Renal cortex interstitium (tissue), 15 donors: ENCODE measurements at places on chromosomes 7 and 10.
A peak's percentile ranks its signal among the peaks of the same experiment; 100 is the strongest.

DNA sequence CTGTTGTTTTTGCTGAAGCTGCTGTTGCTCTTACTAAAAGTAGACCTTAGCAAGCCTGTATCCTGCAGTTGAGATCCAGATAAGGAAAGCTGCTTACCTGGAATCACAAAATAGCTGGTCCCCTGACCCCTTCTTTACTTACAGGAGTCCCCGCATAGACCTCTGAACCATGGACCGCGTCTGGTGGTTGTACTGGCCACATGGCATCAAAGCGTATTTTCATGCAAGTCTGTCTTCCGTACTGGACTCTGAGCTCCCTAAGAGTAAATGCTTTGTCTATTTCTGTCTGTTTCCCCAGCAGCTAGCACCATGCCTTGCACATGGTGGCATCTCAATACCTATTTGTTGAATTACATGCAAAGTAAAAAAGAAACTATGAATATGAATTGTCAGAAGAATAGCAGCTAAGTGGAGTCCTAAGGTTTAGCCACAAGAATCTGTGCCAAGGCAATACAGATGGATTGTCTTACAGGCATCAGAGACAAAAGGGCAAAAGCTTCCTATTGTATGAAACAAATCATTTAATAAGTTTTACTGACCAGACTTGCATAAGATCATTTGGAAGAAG is 159.2 kb downstream of the PAXIP1 start:
- DNase-seq: no peak

- no peak for DNase-seq
Measured at GRCh38 chr10:109633846-109634245, 289.5 kb downstream of the XPNPEP1 start.

DNA sequence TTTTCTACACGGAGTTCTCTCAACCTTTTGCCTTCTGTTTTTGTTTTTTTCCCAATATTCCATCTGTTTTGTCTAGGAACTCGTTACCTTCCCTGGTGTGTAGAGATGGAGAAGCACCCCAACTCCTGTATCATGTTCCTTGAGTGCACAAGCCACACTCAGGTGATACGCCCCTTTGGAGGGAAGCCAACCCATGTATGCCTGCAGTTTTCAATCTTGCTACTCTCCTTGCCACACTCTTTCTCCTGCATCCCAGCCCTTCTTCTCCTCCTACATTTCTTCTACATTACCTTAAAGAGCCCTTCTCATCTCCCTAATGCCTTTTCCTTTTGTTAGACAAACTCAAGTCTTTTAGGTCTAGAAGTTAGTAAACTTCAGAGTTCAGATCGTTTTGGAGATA is 10.2 kb upstream of the SP4 start:
- DNase-seq: no peak

GRCh38 chr10:98463016-98463415 is 16.3 kb upstream of the HPS1 start:
- DNase-seq: no peak

GRCh38 chr10:639751-640672 is 49.5 kb downstream of the DIP2C start:
- no peak for DNase-seq

DNA sequence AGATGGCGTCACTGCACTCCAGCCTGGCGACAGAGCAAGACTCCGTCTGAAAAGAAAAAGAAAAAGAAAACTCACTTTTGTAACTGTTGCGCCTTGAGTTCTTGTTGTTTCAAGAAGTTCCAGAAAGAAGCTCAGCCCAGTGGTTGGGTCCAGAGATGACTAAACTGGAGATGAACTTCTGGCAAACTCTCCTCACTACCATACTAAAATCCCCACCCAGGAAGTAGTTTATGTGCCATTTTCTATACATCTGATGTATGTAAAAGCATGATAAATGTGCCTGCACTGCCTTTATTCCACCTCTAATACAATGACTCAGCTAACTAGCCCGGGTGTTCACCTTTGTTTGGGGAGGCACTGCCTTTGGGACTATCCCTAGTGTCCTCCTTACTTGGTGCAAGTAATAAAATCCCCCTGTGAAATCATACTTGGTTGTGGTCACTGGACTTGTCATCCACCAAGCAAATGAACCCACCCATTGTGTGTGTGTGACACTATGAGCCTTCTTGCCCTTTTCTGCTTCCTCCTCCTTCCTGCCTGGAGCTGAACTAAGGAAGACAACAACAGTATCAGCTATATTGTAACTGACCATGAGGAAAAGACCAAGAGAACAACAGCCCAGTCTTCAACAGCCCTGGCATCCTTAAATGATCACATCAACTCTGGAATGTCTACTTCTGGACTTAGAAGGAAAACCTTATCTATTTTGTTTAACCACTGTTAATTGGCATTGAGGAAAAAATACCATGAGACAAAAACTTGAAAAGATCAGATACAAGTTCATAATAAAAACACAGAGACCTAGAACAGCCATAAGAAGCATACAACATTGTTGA is 33.6 kb downstream of the JMJD1C start:
- DNase-seq: no peak

GRCh38 chr7:45601094-45601493 is 26.9 kb downstream of the ADCY1 start:
- no peak for DNase-seq

- peak; percentile 65 for DNase-seq
Measured at GRCh38 chr10:131786756-131787605, 113.8 kb upstream of the PPP2R2D start.

DNA sequence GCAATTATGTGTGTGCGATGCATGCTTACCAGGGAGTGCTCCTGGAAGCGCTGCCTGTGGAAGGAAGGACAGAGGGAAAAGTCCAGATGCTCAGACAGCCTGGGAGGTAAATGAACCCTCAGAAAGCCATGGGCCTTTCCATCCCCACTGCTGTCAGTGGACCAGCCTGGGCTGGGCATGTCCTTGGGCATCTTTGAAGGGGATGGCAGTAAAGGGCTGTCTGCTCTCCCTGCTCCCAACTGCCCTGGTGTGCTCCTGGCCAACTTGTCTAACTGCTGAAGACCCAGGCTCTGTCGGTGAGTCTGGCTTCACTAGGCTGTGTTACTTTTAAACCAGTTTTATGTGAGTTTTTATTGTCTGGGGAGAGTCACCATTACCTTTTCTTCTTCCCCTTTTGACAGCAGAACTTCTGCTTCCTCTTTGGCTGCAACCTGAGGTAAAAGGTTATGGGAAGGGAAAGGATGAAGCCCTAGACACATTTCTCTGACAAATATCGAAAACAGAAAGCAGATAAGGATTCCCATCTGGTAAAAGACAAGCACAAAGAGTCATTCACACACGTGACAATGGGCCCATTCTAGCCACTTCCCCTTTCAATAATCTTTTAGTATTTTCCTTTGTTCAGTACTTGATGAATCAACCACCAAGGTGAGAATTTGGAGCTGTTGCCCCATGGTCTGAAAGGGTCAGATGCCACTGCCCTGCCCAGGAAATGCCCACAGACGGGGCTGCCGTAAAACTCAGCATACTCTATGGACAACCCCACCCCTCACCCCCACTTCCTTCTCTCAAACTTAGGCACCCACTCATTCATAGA is 27.6 kb upstream of the PIK3AP1 start:
- DNase-seq: no peak

GRCh38 chr10:129850316-129850715 is 113.8 kb downstream of the EBF3 start:
- DNase-seq: no peak

DNA sequence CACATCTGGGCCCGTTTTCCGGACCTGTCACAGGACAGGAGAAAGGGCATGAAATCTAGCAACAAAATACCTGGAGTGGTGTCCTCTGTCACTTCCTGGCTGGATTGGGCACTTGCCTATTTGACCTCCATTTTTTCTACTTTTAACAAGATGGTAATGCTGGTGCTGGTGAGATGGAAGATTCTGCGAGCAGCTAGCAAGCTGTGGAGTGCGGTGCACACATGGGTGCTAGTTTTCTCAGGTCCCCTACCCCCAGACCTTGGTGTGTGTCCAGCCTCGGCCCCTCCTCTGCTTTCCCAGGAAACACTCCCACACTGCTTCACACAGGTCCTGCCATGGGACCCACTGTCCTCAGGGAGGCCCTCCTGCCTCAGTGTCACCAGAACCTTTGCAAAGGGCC is 87.7 kb downstream of the WDR11 start:
- no peak for DNase-seq

- DNase-seq: no peak
Measured at GRCh38 chr10:121378251-121378801, 219.9 kb downstream of the FGFR2 start.

- no peak for DNase-seq
Measured at GRCh38 chr10:6787091-6787490, 207.0 kb upstream of the PRKCQ start.

DNA sequence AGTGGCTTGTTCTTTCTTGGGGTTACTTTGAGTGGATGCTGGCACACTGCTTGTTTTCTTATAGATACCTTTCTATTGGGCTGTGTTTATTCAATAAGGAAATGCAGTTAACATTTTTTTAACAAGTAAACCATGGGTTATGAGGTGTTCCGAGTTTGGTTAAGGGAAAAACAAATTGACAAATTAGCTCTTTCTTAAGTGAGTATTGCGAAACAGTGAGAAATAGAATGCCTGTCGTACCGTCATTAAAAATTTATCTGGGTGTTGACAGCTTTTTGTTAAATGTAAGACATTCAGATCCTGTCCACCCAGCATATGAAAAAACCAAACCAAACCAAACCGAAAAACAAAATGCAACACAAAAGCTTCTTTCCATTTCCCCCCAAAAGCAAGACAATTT is 6.2 kb downstream of the CUX1 start:
- no peak for DNase-seq

DNA sequence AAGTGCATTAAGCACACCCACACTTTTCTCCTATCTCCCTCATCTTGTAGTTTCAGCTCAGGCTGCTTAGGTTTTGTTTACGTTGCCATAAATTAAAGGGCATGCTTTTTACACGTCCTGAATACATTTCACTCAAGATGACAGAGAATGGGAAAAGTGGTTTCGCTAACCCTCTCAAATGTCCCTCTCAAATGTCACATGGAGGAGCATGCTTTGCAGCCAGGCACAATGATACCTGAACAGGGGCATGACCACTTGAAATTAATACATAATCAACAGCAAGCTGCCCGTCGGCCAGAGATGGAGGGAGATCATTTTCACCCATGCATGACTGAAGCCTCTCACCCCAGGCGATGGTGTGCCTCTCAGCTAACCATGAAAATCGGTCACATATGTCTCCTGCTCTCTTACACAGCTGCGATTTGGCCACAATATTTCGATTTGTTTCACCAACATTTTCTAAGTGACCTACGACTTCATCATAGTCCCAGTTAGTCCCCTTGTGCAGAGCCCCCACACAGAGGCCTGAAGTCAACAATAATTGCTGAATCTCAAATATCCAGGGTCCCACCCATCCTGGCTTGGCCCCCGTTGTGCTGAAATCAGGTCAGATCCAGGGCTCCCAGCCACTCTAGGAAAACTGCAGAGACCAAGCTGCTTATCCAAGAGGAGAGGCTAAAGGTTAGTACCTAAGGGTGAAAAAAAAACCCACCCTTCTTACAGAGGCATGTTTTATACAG is 373.9 kb upstream of the NFE2L3 start:
- DNase-seq: no peak

DNA sequence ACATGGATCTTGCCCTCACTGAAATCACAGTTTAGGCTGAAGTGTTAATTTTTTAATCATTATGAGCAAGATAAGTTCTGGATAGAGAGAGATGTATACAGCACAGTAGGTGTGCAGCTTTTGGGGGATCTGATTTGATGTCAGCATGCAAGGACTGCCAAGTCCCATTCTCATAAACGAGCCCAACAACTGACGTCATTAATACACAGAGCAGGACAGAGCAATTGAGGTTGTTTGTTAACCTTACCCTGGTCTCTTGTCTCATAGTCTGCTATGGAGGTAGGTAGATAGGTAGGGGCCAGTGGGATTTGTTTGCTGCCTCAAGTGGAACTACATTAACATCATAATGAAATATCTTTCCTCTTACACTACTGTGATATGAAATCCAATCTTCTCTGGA is 8.6 kb upstream of the TMEM229A start:
- DNase-seq: no peak

DNA sequence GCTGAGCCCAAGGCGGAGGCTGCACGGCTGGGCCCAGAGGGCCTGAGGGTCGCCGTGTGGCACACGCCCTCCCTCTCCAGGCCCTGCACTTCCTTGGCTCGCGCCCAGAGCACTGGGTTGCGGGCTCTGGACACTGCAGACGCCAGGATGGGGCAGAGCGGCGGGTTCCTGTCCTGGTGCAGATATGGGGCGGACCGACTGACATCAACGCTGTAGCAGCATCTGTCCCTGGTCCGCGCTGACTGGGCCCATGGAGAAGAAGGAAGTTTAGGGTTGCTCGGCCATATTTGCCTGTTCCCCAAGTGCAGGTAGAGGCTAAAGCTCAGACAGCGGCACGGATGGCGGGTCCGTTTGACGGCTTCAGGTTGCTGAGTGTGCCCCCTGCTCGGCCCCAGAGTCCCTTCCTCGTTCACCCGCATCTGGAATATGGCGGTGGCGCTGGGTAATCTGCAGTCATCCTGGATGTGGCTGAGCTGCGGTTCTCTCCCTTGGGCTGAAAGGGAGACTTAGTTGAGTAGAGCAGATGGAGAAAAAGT is 116.1 kb downstream of the OR13A1 start:
- no peak for DNase-seq

DNA sequence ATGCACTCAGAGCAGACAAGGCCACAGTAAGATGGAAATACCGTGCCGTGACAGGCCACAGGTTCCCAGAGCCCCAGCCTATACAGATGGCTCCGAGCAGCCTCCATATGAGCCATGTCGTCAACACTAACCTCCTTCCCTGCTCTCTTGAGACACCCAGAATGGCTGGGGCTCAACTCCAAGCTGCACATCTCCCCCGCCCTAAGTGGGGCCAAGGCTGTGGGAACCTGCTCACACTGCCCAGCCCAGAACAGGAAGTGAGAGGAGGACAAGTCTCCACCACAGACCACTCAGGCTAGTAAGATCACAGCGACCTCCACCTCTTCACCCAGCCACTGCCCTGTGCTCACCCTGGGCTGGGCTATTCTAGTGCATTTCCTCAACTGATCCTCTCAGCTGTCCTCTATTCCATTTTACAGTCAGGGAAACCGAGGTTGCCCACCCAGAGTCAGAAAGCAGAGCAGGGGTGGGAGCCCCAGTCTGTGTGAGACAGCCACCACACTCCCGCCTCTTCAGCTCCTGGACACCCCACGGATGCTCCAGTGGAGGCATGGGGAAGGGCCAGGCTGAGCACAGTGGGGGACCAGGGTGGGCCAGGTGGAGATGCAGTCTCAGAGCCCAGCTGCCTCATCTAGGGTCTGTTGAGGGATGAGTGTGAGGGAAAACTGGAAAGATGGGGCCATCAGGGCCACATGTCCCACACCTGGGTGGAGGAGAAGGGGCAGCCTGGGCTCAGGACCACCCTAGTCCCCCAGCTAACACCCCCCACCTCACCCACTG is 11.6 kb downstream of the GRID1 start:
- DNase-seq: no peak
